Karpas-422 (cell line): ENCODE measurements at places on chromosomes 2 and 18. TPM values are rescaled to one million over a fixed set of nuclear protein-coding genes. Genes with fewer than 3 reads are reported as not detected.

The TMEM169 gene
- total RNA-seq = not detected in 2 replicates

The ELAC1 gene
- 6.5 and 6.6 TPM in 2 replicates for total RNA-seq

The ANKRD36 gene
- 57.3 and 84.2 TPM in 2 replicates for total RNA-seq

The RNF125 gene
- not detected in 2 replicates for total RNA-seq

The AFTPH gene
- 88.9 and 124 TPM in 2 replicates for total RNA-seq

The KANSL3 gene
- 24.7 and 40.6 TPM in 2 replicates for total RNA-seq

The EVA1A gene
- total RNA-seq = not detected in 2 replicates

The MRPL33 gene
- total RNA-seq = 54.9 and 112 TPM in 2 replicates

The RFTN2 gene
- total RNA-seq = not detected in 2 replicates

The HOXD9 gene
- not detected in 2 replicates for total RNA-seq
